ENCODE measurements at places on chromosomes 12 and 14. TPM values are rescaled to one million over a fixed set of nuclear protein-coding genes. Genes with fewer than 3 reads are reported as not detected.

Gene SNRPF
- total RNA-seq: 7.4 TPM

Gene USP15
- 16.8 TPM for total RNA-seq

Gene TAS2R8
- total RNA-seq: not detected

Gene KRT78
- not detected for total RNA-seq

Gene CAPZA3
- not detected for total RNA-seq

Gene BTBD7
- total RNA-seq: 12.4 TPM

Gene CCDC177
- total RNA-seq: not detected

Gene LRRC43
- total RNA-seq: 3.7 TPM

Measured in mesangial cell (primary cell).